SK-N-DZ (cell line): ENCODE measurements at places on chromosomes 16 and 17.

DNA sequence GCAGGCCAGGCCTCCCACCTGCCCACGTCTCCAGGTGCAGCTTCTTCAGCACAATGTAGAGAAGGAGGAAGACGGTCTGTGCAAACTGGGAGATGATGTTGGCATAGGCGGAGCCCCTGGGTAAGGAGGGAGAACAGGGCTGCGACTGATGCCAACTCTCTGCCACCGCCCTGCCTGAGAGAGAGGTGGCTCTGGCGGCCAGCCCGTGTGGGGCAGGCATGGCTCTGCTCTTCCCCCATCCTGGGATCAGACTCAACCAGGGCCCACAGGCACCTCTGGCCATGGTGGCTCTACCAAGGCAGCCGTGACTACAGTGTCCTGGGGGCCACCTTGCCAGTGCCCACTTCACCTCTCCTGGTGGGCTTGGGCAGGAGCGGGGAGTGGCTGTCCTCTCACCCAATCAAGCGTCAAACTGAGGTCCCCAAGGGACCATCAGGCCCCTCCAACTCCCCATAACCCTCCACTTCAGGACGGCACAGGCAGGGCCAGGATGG is 8.6 kb downstream of the SLC47A2 start:
- no peak for DNase-seq

DNA sequence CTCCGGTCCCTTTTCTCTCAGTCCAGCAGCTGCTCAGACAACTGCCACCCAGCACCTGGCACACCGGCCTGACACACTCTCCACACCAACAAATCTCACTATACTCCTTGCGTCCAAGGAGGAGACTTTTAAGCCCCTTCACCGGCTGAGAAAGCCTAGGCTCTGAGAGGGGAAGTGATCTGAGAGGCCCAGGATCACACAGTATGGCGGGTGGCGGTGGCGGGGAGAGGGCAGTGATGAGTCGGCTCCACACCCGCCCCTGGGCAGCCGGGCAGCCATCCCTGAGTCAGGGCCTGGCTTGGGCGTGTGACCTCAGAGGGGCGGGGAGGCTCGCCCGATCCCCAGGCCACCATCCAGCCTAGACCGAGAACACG is 569 bp downstream of the FLII start:
- peak; percentile 47 for DNase-seq

- no peak for DNase-seq
Observed at GRCh38 chr17:81162491-81162890, 2.8 kb upstream of the PVALEF start.

DNA sequence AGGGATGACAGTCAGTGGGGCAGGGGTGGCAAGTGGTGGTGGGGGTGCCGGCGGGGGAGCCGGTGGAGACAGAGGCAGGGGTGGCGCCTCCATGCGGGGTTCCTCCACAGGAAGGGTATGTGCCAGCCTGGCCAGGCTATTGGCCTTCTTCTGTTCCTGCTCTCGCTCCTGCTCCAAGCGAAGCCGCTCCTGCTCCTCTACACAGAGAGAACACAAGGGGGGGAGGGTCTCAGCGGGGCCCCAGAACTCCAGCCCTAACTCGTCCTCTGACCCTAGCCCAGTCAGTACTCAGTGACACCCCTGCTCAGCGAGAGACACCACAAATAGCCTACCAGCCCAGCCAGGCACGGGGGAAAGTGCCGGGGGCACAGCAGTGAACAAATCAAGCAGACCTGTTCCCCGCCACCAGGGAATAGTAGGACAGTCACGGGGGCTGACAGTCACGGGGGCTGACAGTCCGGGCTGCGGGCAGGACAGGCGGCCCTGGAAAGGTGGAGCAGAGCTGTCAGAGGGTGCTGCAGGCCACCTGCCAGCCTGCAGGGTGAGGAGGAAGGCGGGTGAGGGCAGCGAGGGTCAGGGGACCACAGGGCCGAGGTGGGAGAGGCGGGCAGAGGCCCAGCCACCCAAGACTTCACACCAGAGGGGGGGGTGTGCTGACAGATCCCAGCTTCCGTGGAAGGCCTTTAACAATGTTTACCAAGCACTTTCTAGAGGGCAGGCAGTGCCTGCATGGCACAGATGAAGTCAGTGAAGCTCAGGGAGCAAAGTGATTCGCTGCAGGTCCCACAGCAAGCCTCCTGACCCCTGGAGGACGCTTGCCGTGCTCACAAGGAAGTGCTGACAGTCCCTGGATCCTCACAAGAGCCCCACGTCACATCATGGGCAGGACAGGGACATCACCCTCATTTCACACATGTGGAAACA is 5.3 kb downstream of the MNT start:
- peak; percentile 65 for DNase-seq

DNA sequence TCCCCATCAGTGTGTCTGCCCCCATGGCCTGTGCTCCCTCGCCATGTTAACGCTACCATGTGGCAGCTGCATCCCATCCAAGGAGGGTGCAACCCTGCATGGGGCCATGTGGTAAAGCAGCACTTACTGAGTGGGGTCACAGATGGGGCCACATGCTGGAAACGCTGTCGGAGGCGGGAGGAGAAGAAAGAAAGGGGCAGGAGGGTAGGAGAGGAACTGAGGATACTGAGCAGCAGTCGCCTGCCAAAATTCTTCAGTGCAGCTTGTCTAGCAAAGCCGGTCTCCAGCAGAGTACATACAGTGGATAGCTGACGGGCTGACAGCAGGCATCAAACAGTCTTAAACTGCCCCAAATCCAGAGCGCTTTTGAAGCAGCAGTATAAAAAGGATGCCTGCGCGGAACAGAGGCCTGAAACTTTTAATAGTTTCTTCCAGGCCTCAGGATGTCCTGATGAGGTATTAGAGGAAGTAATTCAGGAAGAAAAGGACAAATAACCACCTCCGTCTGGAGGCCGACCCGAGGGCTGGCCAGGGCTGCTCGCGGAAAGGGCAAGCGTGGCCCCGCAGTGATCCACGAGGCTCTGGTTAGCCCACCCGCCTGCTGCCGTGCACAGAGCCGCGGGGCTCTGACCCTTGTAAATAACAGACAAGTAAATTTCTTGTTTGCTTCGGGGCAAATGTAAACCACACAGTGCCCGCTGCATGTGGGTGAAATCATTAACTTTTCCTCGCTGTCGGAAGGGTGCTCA is 149.0 kb downstream of the CCDC182 start:
- no peak for DNase-seq

- no peak for DNase-seq
Observed at GRCh38 chr17:71099003-71099714, 929.8 kb downstream of the KCNJ2 start.

- DNase-seq, result peak; percentile 74
Observed at GRCh38 chr16:72241930-72242329, 70.0 kb upstream of the PMFBP1 start.

DNA sequence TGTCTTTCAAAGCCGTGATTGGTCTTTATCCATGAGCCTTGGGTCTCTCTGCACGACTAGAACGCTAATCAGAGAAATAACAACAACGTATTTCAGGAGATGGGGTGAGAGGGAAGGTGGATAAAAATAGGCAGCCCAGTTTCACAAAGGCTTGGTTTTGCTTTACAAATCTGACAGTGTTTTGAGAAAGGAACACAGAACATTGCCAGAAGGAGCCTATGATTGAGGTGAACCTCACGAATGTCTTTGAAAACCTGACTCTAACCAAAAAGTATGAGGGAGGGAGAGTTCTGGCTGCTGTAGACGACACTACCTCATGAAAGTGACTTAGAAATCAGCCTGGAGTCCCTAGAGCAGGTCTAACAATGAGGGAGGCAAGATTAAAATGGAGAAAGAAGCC is 38.0 kb upstream of the NOL11 start:
- DNase-seq, result no peak

- DNase-seq, result no peak
Observed at GRCh38 chr16:89312194-89312593, 94.7 kb downstream of the ZNF778 start.

- DNase-seq, result no peak
Observed at GRCh38 chr17:39834017-39834416, 30.1 kb downstream of the IKZF3 start.

GRCh38 chr17:80999536-81000333 is 8.1 kb downstream of the CHMP6 start:
- no peak for DNase-seq

- no peak for DNase-seq
Observed at GRCh38 chr17:68102318-68102758, 66.8 kb downstream of the KPNA2 start.

DNA sequence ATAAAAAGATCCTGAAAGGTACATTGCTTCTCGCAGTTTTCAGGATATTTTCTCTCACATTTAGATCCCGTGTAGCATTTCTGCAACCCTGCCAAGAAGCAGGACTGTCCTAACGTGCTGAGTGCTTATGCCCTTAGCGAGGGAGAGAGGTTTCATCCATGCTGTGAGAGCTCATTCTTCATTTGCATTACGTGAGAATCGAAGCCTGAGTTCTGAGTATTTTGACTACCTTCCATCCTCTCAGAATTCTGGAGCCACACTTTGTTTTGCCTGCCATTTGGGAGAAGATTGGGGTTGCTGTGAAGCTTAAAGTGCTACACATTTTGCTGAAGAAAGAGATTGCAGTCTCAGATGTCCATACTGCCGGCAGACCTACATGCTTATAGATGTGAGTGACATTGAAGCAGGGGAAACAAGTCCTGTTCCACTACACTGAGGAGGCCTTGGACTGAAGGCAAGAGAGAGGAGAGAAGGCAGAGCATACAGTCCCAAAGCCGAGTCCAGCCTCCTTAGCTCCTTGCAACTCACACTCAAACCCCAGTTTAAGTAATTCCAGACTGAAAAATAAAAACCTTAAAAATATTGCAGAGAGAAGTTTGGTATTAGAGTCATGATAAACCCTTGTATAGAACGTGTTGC is 183.0 kb downstream of the PRKCA start:
- no peak for DNase-seq

GRCh38 chr17:14268264-14268663 is 31.6 kb upstream of the CDRT15 start:
- DNase-seq, result no peak

DNA sequence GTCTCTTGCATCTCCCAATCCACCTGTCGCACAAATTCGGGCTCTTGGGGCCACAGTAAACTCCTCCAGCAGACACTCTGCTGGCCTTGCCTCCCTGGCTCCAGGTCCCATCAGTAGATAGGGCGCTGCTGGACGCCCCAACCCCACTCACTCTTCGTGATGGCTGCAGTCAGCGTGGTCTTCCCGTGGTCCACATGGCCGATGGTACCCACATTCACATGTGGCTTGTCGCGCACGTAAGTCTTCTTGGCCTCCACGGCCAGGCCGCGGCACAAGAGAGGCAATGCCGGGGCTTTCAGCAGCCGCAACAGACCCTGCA is 428 bp downstream of the TUFM start:
- no peak for DNase-seq
